ENCODE measurements at places on chromosomes 7 and 10. TPM values are rescaled to one million over a fixed set of nuclear protein-coding genes. Genes with fewer than 3 reads are reported as not detected.

The ELOVL3 gene
- 0.28 TPM for total RNA-seq

The TMEM229A gene
- total RNA-seq = not detected

The PRR15 gene
- total RNA-seq = 2.3 TPM

The SLC26A5 gene
- not detected for total RNA-seq

The CPXM2 gene
- not detected for total RNA-seq

The ZFAND4 gene
- 3.5 TPM for total RNA-seq

The PRSS37 gene
- not detected for total RNA-seq

The PNLIPRP2 gene
- total RNA-seq = not detected

The STEAP4 gene
- total RNA-seq = not detected

The IL6 gene
- total RNA-seq = 1.0 TPM

The CPA2 gene
- not detected for total RNA-seq

The ATAD1 gene
- total RNA-seq = 44.3 TPM

The ITGB8 gene
- 1.3 TPM for total RNA-seq

The PPP1R9A gene
- total RNA-seq = 3.8 TPM
